ENCODE measurements at places on chromosomes 3 and 15.

DNA sequence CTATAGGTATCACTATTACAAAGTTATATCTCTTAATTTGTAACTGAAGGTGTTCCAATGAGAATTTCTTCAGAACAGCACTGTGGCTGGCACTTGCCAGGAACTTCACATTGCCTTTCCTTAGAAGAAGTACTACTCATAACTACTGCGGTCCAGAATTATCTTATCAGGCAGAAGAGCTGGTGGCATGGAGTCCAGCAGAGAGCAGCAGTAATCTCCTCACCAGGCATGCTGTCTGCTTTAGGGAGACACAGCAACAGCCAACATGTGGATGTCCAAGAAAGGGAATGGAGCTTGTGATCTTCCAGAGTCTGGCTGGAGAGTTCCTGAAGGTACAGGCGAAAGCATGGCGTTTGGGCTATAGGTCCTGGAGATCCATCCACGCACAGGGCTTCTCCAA, 919.7 kb upstream of the NR2F2 start:
- DNase-seq: no peak

- no peak for DNase-seq
Observed at GRCh38 chr15:94306700-94307650, 75.6 kb downstream of the MCTP2 start.

GRCh38 chr3:175692256-175692655, 833.1 kb downstream of the NAALADL2 start:
- DNase-seq: no peak

DNA sequence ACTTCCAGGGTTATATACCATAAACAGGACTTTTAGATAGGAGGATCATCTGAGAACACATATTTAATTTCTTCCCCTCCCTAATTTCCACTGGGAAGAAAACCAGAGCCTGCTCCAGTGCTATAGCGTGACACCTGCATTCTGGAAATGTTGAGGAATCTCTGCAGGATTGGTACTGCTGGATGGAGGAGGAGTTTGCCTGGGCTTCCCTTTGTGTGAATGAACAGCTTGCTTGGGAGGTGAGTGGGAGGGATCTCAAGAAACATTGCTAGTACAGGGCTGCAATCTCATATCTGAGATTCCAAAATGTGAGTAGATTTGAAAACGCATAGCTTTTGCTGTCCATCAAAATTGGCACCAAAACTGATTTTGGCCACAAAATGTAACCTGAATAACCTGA, 295.9 kb upstream of the RGMA start:
- no peak for DNase-seq

- no peak for DNase-seq
Observed at GRCh38 chr3:171383206-171384018, 76.8 kb downstream of the TNIK start.

- no peak for DNase-seq
Observed at GRCh38 chr3:40130721-40131120, 178.8 kb upstream of the EIF1B start.

- no peak for DNase-seq
Observed at GRCh38 chr15:68683026-68683425, 104.2 kb downstream of the CORO2B start.

DNA sequence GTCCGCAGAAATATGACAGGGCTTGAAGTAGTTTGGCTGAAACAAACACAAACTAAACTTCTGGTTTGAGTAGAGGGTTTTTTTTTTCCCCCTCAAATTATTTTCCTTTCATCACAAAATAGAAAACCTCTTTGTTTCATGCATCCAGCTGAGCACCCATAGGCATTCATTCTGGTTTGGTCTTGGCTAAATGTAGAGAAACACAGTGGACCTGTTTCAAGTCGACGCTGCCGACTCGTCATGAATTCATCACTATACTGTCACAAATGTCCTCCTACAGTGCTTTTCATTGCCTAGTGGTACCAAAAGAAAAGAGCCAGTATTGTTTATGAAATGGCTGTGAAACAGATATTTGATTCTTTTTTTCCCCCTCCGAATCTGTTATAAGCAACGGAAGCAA, 52.4 kb upstream of the GYG1 start:
- no peak for DNase-seq

DNA sequence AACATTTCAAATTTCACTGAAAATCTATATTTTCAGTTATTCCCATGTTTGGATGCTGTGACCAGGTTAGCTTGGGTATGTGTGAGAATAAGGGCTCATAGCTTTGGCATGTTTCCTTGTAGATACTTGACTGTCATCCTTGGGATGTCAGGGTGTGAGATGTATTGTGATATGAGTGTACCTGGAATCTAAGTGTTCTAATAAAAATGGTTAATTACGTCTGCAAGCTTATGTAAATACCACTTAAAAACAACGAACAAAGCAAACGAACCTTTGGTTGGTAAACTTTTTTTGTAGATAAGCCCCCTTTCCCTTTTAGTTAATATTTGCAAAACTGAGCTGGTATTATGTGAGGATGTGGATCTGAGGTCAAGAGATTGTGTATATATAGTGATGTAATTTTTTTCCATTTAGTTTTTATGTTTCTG, 63.5 kb downstream of the FNDC3B start:
- no peak for DNase-seq

- no peak for DNase-seq
Observed at GRCh38 chr3:67414740-67415139, 239.7 kb downstream of the SUCLG2 start.

GRCh38 chr15:80825361-80826030, 46.3 kb downstream of the CEMIP start:
- DNase-seq: no peak

DNA sequence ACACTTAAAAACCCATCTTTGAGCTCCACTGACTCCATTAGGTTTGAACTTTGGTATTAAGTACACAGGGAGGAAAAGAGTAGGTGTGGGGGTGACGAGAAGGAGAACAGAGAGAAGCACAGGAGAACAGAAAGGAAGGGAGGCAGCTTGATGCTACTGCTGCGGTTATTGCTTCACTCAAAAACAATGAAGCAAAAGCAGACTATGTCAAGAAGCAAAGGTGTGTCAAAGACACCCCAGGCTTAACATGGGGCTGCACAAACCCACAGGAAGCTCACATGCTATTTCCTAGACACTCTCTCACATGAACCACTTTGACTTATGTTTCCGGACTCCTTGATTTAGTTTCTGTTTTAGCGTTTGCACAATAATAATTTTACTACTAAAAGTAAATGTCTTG, 961.0 kb upstream of the CFAP20DC start:
- no peak for DNase-seq

- DNase-seq: no peak
Observed at GRCh38 chr3:52237657-52238172, 1.2 kb downstream of the TWF2 start.

DNA sequence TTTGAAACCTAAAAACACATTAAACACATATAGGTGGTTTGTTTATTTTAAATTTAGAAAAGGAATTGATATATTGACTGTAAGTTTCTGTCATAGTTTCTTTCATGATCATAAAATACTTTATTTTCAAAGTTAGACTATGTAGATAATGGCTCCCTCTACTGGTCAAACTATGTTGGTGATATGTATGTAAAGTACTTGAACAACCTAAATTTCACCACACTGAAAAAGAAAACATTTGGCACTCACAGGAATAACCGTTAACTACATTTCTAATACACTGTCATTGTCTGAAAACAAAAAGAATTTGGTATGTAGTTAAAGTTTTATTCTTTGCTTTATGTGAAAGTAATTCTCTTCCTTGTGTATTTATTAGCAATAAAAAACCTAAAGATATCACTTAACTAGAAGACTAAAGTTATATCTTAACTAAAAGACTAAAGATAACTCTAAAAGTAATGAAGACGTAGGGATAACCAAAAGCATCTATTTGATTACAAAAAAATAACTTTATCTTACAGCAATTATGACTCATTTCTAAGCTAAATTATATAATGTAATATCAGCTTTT, 427.5 kb downstream of the VGLL3 start:
- peak; percentile 11 for DNase-seq

- DNase-seq: no peak
Observed at GRCh38 chr3:53688989-53689388, 157.2 kb downstream of the CHDH start.

DNA sequence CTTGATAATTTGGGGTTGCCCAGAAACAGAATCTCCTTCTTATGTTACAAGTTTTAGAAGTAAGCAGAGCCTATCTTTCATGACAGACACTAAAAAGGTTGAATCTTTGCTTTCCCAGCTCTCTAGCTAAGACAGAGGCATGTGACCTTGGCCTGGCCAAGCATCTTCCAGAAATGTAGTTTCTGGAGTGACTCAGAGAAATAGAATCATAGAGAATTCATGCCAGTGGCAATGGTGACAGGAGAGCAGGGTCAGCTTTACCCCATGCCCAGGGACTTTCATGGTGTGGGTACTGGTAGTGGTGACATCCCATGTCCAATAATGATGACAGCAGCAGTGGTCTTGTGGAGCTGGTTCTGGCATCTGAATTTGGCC, 4.0 kb upstream of the PARP6 start:
- DNase-seq: no peak

- no peak for DNase-seq
Observed at GRCh38 chr3:160569894-160570652, 4.7 kb upstream of the KPNA4 start.

DNA sequence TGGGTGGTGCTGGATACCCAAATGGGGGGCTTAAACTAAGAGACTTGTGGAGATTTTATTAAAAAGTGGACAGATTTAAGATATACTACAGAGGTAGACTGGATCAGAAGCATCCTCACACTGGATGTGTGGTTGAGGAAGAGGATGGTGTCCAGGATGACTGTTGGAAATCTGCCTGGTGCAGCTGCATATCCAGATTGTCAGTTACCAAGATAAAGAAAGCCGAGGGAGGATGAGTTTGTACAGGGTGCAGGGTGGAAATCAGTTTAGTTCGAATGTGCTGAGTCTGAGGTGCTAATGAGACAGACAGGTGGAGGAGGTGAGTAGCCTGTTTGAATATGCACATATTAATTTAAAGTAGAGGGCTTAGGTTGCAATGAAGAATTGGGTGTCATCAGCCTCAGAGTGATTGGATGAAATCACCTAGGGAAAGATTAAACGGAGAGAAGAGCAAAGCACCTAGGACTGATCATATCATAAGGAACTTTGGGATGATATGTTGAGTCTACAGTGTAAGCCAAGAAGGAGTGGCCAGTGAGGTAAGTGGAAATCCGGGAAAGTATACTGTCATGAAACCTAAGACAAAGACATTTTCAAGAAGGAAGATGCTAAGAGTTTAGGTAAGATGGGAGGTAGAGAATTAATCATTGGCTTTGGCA, 74.1 kb upstream of the GOLGA8B start:
- no peak for DNase-seq

DNA sequence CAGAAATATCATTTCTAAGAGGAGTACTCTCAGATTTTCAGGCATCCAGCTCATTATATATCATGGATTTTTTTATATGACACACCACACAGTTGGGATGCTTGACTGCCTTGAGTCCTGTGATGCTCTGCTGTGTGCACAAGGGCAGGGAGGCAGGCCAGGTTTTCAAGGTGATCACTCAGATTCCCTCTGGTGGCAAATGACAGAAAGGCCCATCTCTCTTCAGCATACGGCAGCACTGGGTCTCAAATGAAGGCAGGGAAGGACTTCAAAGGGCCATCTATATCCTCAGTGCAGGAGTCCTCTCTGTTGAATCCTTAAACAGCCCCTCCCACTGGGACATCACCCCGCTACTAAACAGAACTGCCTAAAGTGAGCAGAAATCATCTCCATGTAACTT, 54.8 kb upstream of the MYO5C start:
- DNase-seq: no peak

GRCh38 chr15:38389924-38390542, 63.9 kb upstream of the FAM98B start:
- DNase-seq: no peak

DNA sequence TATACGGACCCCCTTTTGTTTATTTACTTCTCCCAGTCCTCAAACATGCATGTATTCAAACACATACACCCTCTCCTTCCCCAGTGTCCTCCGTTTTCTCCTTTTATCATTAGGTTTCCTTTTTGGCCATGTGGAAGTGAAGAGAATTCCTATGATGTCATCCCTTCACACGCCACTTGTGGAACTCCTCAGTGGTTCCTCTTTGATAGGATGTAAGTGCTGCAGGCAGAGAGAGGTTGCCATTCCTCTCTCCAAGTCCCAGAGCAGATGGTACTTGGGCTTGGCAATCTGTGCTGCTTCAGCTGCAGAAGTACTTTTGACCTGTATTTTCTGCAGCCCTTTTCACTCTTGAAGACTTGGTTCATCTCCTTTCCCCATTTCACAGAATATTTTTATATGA, 32.9 kb upstream of the CRTC3 start:
- DNase-seq: no peak

DNA sequence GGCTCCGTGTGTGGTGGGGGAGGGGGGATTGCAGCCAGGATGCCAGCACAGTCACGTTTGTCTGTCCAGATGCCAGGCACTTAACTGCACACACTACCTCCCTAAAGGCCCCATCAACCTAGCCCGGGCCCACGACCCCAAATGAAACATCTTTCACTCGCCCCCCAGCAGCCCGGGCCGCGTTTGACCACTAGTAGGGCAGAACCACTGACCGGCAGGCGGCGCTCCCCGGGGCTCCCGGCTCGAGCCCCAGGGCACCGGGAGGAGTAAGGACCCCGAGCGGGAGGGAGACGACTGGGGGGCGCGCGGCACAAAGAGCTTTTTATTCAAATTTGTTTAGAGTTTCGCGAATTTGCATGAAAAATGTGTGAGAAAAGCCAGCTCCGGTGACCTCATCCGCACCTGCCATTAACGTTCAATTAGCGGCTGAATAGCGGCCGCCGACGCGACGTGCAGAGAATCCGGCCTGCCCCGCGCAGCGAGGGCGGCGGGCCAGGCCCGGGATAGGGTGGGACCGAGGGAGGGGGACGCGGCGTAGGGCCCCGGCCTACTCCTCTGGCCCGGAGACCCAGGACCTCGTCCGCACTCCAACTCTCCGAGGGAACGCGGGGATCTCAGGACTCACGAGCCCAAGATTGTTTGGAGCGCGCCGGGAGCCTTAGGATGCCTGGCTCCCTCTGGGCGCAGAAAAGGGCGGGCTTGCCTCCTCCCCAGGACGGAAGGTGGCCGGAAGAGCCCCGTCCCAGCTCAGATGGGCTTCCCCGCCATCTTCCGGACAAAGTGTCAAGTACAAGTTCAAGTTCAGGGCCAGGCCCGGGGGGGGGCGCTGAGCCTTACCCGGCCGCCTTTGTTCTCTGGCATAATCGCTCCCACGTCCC, 64.9 kb upstream of the POLG start:
- DNase-seq: peak; percentile 34

GRCh38 chr15:63043335-63044076, 959 bp downstream of the TPM1 start:
- peak; percentile 9 for DNase-seq

GRCh38 chr3:169116056-169116693, 547.3 kb downstream of the MECOM start:
- no peak for DNase-seq

GRCh38 chr3:125585595-125586223, 9.6 kb downstream of the OSBPL11 start:
- peak; percentile 73 for DNase-seq

All from NCI-H1105 (cell line).